Activated effector memory CD4-positive, alpha-beta T cell treated with Interleukin-2 at 50 U/mL for 16 hours (primary cell): ENCODE measurements at places on chromosomes 4 and X.

GRCh38 chrX:153764786-153765137, 713 bp downstream of the PLXNB3 start:
- no peak for DNase-seq

- DNase-seq: no peak
These were observed 8.3 kb downstream of the ZIC3 start for GRCh38 chrX:137574102-137574783.

DNA sequence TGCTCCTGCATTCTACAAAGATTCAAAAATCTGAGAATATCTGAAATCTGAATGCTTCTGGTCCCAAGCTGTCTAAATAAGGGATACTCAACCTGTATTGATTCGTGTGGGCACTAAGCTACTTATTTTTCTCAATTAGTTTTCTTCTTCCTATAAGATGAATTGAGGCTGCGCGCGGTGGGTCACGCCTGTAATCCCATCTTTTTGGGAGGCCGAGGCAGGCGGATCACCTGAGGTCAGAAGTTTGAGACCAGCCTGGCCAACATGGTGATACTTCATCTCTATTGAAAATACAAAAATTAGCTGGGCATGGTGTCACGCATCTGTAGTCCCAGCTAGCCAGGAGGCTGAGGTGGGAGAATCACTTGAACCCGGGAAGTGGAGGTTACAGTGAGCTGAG, 122.3 kb downstream of the PDLIM5 start:
- DNase-seq: no peak

DNA sequence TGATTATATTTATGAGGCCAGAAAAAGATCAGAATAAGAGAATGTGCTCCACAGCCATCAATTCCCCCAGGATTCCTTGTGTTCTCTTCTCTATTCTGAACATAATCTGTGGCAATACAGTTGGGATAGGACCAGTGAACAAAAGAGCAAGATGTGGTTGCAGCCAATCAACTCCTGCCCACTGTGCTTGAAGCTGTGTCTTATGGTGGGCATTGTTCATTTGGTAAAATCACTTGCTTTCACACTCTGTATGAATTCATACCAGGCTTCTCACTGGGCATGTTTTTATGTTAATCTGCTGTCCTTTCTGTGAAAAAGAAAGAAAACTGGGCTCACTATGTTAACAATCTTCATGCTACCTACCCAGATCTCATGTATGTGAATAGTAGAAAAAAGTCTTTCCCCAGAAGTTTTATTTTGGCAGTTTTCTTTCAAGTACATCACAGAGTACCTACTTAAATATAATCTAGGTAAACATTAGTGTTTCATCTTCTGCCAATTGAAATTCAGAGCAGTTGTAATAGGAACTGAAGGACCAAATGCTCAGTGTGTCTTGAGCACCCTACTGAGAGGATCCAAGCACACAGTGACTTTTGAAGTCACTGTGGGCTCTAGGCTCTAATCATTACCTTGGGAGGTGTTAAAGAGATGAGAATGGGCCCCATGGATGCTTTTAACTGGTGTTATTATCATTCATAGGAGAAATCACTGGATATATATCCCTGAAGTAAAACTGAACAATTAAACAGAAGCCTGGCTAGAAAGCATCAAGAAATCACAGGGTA, 429.2 kb upstream of the TRAM1L1 start:
- no peak for DNase-seq

DNA sequence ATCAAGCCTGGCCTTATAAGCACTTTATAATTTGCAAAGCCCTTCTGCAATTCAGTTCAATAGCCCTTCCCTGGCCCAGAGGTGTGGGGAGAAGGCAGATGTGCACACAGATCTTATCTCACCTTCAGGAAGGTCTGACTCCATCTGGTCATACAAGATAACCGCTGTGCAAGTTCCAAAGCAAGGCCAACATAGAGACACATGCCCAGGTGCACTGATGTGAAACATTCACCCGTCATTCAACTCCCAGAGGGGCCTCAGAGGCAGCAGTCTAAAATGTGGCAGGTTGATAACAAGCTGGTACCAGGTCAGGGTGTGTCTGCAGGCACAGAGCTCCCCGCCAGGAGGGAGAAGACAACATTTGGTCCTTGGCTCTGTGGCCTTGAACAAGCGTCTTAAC, 10.9 kb upstream of the WFS1 start:
- DNase-seq: no peak

GRCh38 chr4:2714061-2714770, 41.9 kb downstream of the TNIP2 start:
- DNase-seq: peak; percentile 6

- peak; percentile 63 for DNase-seq
These were observed at the start of gene SPIN2B for GRCh38 chrX:57121162-57121755. TSS of gene SPIN2B (minus strand) at chrX:57121548.

GRCh38 chr4:38128478-38129459, 168.6 kb downstream of the PTTG2 start:
- DNase-seq: peak; percentile 56

DNA sequence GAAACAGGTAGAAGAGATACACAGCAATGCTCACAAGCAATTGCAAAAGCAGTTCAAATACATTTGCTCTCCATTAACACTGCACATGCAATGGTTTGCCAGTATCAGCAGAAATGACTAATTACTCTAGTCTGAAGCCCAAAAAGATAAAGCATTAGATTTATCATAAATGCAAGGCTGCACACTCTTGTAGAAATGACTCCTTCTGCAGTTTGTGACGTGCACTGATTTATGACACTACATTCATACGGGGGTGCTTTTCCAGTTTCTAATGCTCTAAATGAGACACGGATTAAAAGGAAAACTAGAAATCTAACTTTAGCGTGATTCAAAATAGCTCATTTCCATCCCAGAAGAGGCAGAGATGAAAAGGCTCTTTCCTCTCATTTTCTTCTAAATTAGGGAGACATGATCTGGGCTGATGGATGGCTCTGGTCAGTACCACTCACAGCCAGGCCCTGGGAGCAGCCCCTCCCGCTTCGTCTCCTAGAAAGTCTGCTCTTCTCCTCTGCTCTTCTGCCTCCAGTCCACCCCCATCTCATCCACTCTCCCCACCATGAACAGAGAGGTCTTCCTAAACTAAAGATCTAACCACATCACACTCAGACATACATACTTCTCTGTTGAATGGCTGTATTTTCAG, 33.2 kb downstream of the PPP2R2C start:
- no peak for DNase-seq

- DNase-seq: no peak
These were observed 585.8 kb upstream of the FAT1 start for GRCh38 chr4:187309456-187309855.

GRCh38 chrX:110444996-110445395, 86.3 kb downstream of the RTL9 start:
- no peak for DNase-seq

GRCh38 chrX:74291577-74291963, 12.4 kb upstream of the ZCCHC13 start:
- DNase-seq: no peak
